Left renal cortex interstitium (tissue), 4 donors: ENCODE measurements at places on chromosomes 16 and 17. TPM values are rescaled to one million over a fixed set of nuclear protein-coding genes. Genes with fewer than 3 reads are reported as not detected.

TMEM88 gene
- polyA plus RNA-seq = 23.8 TPM

NPW gene
- 14.5 TPM for polyA plus RNA-seq

GNG13 gene
- 0.49 TPM for polyA plus RNA-seq

TVP23A gene
- 4.6 TPM for polyA plus RNA-seq
